ENCODE measurements at places on chromosomes 7 and 10. TPM values are rescaled to one million over a fixed set of nuclear protein-coding genes. Genes with fewer than 3 reads are reported as not detected.

Gene GPR15LG
- not detected for total RNA-seq

Gene DENND2A
- total RNA-seq: 0.22 TPM

Gene ADCY1
- total RNA-seq: 0.44 TPM

Gene CPVL
- 0.22 TPM for total RNA-seq

Gene SFRP5
- total RNA-seq: not detected

Measured in lung microvascular endothelial cell (primary cell).